ENCODE measurements at places on chromosomes 5 and 9. TPM values are rescaled to one million over a fixed set of nuclear protein-coding genes. Genes with fewer than 3 reads are reported as not detected.
A peak's percentile ranks its signal among the peaks of the same experiment; 100 is the strongest.

- peak; percentile 62 for ATAC-seq
Observed at GRCh38 chr9:115063058-115063845, 54.7 kb downstream of the TNC start.

DNA sequence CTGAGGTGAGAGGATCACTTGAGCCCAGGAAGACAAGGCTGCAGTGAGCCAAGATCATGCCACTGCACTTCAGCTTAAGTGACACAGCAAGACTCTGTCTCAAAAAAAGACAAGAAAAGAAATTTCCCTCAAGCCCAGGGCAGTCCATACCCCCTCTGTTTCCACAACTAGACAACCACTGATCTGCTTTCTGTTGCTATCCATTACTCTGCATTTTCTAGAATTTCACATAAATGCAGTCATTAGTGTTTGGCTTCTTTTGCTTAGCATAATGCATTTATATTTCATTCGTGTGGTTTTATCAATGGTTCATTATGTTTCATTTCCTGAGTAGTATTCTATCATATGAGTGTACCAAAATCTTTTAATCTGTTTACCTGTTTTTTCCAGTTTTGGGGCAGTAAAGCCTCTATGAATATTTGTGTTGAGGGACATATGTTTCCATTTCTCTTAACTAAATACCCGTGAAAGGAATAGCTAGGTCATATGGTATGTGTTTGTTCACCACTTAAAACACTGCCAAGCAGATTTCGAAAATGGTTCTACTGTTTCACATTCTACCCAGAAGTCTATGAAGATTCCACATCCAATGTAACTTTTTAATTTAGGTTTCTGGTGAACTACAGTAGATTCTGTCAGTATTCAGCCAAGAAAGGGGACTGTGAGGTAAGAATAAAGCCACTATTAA is 271.8 kb downstream of the ZNF608 start:
- no peak for ATAC-seq

- ATAC-seq, result no peak
Observed at GRCh38 chr5:142151436-142152383, 43.1 kb downstream of the NDFIP1 start.

DNA sequence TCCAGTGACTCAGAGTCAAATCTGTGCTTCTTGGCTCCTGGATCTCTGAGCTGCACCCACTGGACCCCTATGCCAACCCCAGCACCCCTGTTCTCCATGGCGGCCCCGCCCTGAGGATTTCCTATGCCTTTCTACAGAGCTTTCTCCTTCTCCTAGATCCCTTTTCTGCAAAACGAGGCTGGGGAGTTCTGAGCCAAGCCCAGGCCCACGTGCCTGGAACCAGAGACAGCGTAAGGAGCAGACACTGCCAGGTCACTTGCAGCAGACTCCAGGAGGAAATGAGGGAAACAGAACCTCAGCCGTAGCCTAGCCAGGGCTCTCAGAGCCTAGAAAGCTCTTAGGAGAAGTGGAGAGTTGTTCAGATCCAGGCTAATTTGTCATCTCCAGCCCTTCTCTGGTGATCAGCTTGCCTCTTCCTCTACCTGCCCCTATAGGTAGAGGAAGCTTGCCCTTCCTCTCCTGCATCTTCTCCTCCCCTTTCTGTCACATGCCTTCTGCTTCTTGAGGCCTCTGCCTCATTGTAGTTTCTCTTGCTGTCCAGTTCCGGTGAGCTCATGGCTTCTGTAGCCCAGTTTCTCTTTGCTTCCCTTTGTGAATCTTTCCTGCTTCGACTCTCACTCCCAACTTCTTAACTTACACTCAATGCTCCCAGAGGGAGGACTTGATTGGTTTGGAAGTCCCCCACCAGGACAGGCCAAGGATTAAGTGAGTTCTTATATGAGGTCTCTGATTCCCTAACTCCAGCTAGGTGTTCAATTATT is 163.4 kb downstream of the RGS3 start:
- ATAC-seq, result peak; percentile 79

GRCh38 chr5:37532976-37533740 is 154.0 kb downstream of the WDR70 start:
- no peak for ATAC-seq

ROR2 gene
- 61.0 TPM for total RNA-seq
